ENCODE measurements at places on chromosomes 16 and 17. TPM values are rescaled to one million over a fixed set of nuclear protein-coding genes. Genes with fewer than 3 reads are reported as not detected.

Gene THUMPD1
- 32.2 TPM for total RNA-seq

Gene CDRT15L2
- not detected for total RNA-seq

Gene DUSP14
- total RNA-seq, result 23.0 TPM

Gene KIF2B
- not detected for total RNA-seq

Gene CHST5
- total RNA-seq, result 0.13 TPM

Gene TLCD3B
- total RNA-seq, result 1.4 TPM

Gene USP43
- total RNA-seq, result 0.90 TPM

DNA sequence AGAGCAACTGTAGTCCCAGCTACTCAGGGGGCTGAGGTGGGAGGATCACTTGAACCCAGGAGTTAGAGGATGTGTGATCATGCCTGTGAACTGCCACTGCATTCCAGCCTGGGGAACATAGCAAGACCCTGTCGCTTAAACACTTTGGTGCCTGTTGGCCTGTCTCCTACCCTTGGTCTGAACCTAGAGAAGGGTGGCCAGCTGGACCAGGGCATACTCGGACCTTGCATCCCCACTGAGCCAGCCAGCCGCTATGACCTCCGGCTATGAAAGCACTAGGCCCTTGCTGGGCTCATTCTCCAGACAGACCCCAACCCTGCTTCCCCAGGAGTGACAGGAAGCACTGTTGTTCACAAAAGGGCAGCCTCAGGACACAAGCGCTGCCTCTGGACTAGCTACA is 4.6 kb downstream of the IFT20 start:
- peaks cover 11% of the 10 kb centered on the region for H3K27me3 ChIP-seq
- no peak overlapping the region for H3K27ac ChIP-seq
- H3K4me3 ChIP-seq, result no peak overlapping the region
- peaks cover 32% of the 10 kb centered on the region for H3K36me3 ChIP-seq

- peaks cover 38% of the 10 kb centered on the region for H3K4me1 ChIP-seq
- no peak overlapping the region for H3K4me3 ChIP-seq
- H3K27me3 ChIP-seq, result peaks cover 20% of the 10 kb centered on the region
- DNase-seq, result peak; percentile 21
- peak overlapping the region; percentile 82 for H3K27ac ChIP-seq
Measured at GRCh38 chr17:68509141-68510057, 2.8 kb upstream of the PRKAR1A start.

GRCh38 chr17:72565758-72566157 is 444.9 kb downstream of the SOX9 start:
- H3K27me3 ChIP-seq, result peaks cover 4% of the 10 kb centered on the region
- no peaks in the 10 kb centered on the region for H3K36me3 ChIP-seq
- H3K27ac ChIP-seq, result no peak overlapping the region
- H3K4me1 ChIP-seq, result no peaks in the 10 kb centered on the region
- H3K4me3 ChIP-seq, result no peak overlapping the region

- DNase-seq, result no peak
- H3K4me1 ChIP-seq, result peaks cover 7% of the 10 kb centered on the region
- H3K27ac ChIP-seq, result no peak overlapping the region
Measured at GRCh38 chr17:64455993-64456885, 7.3 kb downstream of the MILR1 start.

DNA sequence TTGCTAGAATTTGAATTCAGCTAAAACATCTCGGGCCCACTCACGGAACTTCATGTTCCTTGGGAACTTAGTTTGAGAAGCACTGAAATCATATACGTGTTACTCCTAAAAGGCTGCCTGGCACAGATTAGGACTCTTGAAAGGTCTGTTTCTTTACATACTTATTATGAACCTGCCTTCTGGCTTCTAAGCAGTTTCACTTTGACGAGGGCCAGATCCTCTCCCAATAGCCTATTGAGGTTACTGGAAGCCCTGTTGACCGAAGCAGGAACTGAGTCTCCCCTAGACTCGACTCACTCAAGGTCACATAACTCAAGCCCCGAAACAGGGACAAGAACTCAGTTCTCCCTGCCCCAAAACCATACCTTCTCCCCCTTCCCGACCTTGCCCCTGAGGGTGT is 121.9 kb upstream of the PLCG2 start:
- H3K4me1 ChIP-seq, result peaks cover 4% of the 10 kb centered on the region
- DNase-seq, result no peak
- H3K27me3 ChIP-seq, result peaks cover 4% of the 10 kb centered on the region
- H3K27ac ChIP-seq, result no peak overlapping the region
- no peak overlapping the region for H3K4me3 ChIP-seq

DNA sequence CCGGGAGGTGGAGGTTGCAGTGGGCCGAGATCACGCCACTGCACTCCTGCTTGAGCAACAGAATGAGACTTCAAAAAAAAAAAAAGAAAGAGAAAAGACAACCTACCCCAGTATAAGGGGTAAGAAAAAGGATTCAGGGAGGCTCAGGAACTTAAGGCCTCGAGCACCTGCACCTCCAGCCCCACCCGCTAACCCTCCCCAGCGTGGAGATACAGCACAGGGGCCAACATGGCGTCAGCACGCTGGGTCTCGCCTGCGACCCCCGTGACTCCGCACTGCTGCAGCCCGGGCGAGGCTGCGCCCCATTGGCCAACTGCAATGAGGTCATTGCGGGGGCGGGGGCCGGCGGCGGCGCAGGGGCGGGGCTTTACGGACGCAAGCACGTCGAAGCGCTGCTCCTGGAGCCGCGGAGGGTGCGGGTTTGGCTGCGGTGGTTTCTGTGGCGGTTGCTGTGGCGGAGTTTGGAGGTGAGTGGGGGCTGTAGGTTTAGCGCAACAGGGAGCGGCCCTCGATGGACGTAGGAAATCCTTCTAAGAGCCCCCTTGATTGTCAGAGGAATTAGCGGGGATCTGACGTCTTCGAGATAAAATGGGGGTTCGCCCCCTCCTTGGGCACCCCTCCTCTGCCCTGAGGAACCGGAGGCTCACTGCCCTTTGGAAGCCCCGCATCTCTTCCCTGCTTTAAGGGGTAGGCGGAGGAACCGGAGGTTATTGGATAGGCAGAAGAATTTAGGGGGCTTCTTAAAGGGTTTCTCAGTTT is at the start of gene ATP6V0A1:
TSS of gene ATP6V0A1 (plus strand) at position 382 of the 759 bp plus-strand sequence. CDS start 2,017 bp downstream, outside the sequence.
- peak within 1 kb of the TSS; percentile 98 for H3K4me3 ChIP-seq
- peaks cover 38% of the 10 kb centered on the region for H3K4me1 ChIP-seq
- DNase-seq, result peak; percentile 96
- peaks cover 4% of the 10 kb centered on the region for H3K36me3 ChIP-seq
- H3K27ac ChIP-seq, result peak within 1 kb of the TSS; percentile 94

- H3K4me1 ChIP-seq, result peaks cover 4% of the 10 kb centered on the region
- no peak overlapping the region for H3K4me3 ChIP-seq
- no peak overlapping the region for H3K27ac ChIP-seq
- no peak for DNase-seq
- peaks cover 1% of the 10 kb centered on the region for H3K27me3 ChIP-seq
Measured at GRCh38 chr16:60651346-60651745, 1384.9 kb downstream of the CDH8 start.

- H3K4me1 ChIP-seq, result peaks cover 2% of the 10 kb centered on the region
- H3K27ac ChIP-seq, result no peak overlapping the region
- DNase-seq, result no peak
- H3K27me3 ChIP-seq, result peaks cover 3% of the 10 kb centered on the region
- no peak overlapping the region for H3K4me3 ChIP-seq
- no peaks in the 10 kb centered on the region for H3K36me3 ChIP-seq
Measured at GRCh38 chr17:67289181-67289876, 44.3 kb upstream of the HELZ start.

DNA sequence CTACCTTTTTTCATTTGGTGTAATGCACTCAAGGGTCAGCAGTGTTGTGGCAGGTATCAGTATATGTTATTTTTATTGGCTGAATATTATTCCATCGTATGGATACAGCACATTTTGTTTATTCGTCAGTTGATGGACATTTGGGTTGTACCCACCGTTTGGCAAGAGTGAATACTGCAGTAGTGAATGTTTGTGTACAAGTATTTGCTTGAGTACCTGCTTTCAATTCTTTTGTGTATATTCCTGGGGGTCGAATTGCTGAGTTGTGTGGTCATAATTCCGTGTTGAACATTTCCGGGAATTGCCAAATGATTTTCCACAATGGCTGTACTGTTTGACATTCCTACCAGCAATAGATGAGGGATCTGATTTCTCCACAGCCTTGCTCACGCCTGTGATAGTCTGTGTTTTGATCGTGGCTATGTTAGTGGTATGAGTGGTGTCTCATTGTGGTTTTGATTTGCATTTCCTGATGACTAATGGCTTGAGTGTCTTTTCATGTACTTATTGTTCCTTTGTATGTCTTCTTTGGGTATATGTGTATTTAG is 108.4 kb downstream of the OR1D5 start:
- no peaks in the 10 kb centered on the region for H3K36me3 ChIP-seq
- DNase-seq, result no peak
- no peak overlapping the region for H3K27ac ChIP-seq
- no peak overlapping the region for H3K4me3 ChIP-seq

GRCh38 chr17:53273126-53273525 is 549.6 kb upstream of the KIF2B start:
- H3K27me3 ChIP-seq, result no peaks in the 10 kb centered on the region
- H3K4me3 ChIP-seq, result no peak overlapping the region
- H3K36me3 ChIP-seq, result no peaks in the 10 kb centered on the region
- no peak for DNase-seq

GRCh38 chr16:4309833-4310266 is 6.0 kb upstream of the GLIS2 start:
- peaks cover 10% of the 10 kb centered on the region for H3K4me1 ChIP-seq
- H3K4me3 ChIP-seq, result no peak overlapping the region
- H3K27me3 ChIP-seq, result peaks cover 14% of the 10 kb centered on the region
- DNase-seq, result peak; percentile 80

DNA sequence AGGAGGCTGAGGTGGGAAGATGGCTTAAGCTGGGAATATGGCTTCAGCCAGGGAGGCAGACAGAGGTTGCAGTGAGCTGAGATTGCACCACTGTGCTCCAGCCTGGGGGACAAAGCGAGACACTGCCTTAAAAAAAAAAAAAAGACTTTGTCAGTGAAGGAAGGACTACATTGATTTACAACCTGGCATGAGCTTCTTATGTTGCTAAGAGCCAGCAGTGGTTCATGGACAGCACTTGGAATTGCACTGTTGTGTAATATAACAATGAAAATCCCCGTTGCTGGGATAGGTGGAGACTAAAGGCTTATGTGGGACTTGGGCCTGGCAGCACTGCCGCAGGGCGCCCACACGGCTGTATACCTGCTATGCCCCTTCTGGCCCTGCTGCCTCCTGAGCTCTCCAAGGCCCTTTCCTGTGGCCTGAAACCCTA is 14.1 kb upstream of the SLC16A5 start:
- H3K4me1 ChIP-seq, result peaks cover 5% of the 10 kb centered on the region
- H3K36me3 ChIP-seq, result no peaks in the 10 kb centered on the region
- H3K4me3 ChIP-seq, result no peak overlapping the region
- H3K27me3 ChIP-seq, result peaks cover 4% of the 10 kb centered on the region
- DNase-seq, result no peak

GRCh38 chr16:46688101-46688653 is 801 bp downstream of the VPS35 start:
- H3K27ac ChIP-seq, result no peak overlapping the region
- no peak for DNase-seq
- no peaks in the 10 kb centered on the region for H3K36me3 ChIP-seq
- H3K27me3 ChIP-seq, result peaks cover 13% of the 10 kb centered on the region

DNA sequence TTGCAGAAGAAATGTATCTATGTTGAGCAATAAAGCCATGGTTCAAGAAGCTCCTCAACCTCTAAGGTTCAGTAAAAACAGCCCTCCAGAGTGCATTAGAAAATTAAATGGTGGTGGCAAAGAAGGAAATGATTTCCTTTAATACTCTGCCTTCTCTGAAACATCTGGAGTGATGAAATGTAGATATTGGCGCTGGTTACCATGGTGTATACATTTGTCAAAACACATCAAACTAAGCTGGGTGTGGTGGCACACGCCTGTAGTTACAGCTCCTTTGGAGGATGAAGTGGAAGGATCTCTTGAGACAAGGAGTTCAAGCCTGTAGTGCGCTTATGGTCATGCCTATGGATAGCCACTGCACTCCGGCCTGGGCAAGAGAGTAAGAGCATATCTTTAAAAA is 6.0 kb downstream of the CAPNS2 start:
- no peaks in the 10 kb centered on the region for H3K27me3 ChIP-seq
- peak overlapping the region; percentile 49 for H3K27ac ChIP-seq
- peaks cover 4% of the 10 kb centered on the region for H3K36me3 ChIP-seq
- no peak for DNase-seq

GRCh38 chr16:65989861-65990604 is 376.5 kb upstream of the CDH5 start:
- DNase-seq, result no peak
- H3K4me3 ChIP-seq, result no peak overlapping the region
- H3K27me3 ChIP-seq, result peaks cover 3% of the 10 kb centered on the region
- no peak overlapping the region for H3K27ac ChIP-seq

- no peak for DNase-seq
- peaks cover 9% of the 10 kb centered on the region for H3K36me3 ChIP-seq
- no peak overlapping the region for H3K27ac ChIP-seq
- peaks cover 6% of the 10 kb centered on the region for H3K27me3 ChIP-seq
- H3K4me3 ChIP-seq, result no peak overlapping the region
- H3K4me1 ChIP-seq, result peaks cover 37% of the 10 kb centered on the region
Measured at GRCh38 chr16:81554979-81555378, 110.4 kb downstream of the CMIP start.

GRCh38 chr17:64608571-64608981 is 53.5 kb downstream of the SMURF2 start:
- H3K36me3 ChIP-seq, result peaks cover 3% of the 10 kb centered on the region
- H3K4me3 ChIP-seq, result no peak overlapping the region
- DNase-seq, result no peak

DNA sequence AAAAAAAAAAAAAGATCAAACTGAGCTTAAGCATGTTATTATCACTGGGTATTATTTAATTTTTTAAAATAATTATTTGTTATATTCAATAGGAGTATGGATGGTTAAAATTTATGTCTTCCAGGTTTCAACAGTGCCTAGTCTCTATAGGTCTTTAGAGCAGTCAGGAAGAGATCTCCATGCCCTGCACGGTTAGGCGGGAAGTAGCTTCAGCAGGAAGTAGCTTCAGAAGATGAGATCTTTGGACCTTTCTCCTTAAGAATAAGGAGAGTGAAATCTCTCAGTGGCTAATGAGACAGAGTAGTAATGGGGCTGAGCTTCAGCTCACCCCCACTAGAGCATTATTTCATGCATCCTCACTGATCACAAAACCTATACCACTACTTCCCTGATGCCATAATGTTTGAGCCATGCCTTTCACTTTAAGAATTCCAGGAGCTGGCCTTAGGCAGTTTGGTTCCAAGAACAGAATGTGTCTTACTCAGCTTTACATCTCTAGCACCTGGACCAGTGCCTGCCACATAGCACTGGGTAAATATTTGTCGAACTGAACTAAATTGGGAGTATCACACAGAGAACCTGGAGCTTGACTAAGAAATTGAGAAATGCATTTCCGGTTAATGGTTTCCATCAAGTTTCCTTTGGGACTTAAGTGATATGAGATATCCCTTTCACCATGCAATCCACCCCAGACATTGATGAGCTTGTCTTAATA is 43.5 kb downstream of the SCPEP1 start:
- DNase-seq, result no peak
- H3K36me3 ChIP-seq, result peaks cover 2% of the 10 kb centered on the region
- H3K4me3 ChIP-seq, result no peak overlapping the region

- peaks cover 8% of the 10 kb centered on the region for H3K36me3 ChIP-seq
- H3K4me3 ChIP-seq, result peak overlapping the region; percentile 63
- peaks cover 6% of the 10 kb centered on the region for H3K27me3 ChIP-seq
- H3K27ac ChIP-seq, result peak overlapping the region; percentile 92
- peaks cover 32% of the 10 kb centered on the region for H3K4me1 ChIP-seq
Measured at GRCh38 chr16:53519417-53520091, 16.5 kb upstream of the AKTIP start.

- H3K27ac ChIP-seq, result peak overlapping the region; percentile 99
- H3K4me1 ChIP-seq, result peaks cover 74% of the 10 kb centered on the region
- DNase-seq, result no peak
- H3K27me3 ChIP-seq, result peaks cover 9% of the 10 kb centered on the region
- peaks cover 4% of the 10 kb centered on the region for H3K36me3 ChIP-seq
Measured at GRCh38 chr17:46179375-46179999, 13.7 kb downstream of the KANSL1 start.

- no peak overlapping the region for H3K27ac ChIP-seq
- H3K4me3 ChIP-seq, result no peak overlapping the region
- DNase-seq, result no peak
- no peaks in the 10 kb centered on the region for H3K4me1 ChIP-seq
- H3K27me3 ChIP-seq, result peaks cover 1% of the 10 kb centered on the region
Measured at GRCh38 chr16:11554053-11554452, 32.7 kb downstream of the LITAF start.
